ENCODE measurements at places on chromosomes 3 and 15.

DNA sequence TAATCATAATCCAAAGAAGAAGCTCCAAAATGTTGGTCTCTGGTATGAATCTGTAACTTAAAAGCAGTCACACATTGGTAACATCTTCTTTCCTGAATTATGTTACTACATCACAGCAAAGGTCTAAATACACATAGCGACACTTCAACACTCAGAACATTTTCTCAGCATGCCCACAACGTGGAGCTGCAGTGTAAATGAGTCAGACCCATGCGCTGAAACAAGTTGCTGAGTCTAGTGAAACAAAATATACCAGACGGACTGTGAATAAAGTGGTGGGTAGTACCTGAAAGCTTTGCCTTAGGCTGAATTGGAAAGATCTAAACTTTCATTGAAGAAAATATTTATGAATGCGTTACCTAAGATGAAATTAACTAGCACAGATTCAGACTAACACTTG is 33.2 kb upstream of the GOLGA8B start:
- no peak for DNase-seq

DNA sequence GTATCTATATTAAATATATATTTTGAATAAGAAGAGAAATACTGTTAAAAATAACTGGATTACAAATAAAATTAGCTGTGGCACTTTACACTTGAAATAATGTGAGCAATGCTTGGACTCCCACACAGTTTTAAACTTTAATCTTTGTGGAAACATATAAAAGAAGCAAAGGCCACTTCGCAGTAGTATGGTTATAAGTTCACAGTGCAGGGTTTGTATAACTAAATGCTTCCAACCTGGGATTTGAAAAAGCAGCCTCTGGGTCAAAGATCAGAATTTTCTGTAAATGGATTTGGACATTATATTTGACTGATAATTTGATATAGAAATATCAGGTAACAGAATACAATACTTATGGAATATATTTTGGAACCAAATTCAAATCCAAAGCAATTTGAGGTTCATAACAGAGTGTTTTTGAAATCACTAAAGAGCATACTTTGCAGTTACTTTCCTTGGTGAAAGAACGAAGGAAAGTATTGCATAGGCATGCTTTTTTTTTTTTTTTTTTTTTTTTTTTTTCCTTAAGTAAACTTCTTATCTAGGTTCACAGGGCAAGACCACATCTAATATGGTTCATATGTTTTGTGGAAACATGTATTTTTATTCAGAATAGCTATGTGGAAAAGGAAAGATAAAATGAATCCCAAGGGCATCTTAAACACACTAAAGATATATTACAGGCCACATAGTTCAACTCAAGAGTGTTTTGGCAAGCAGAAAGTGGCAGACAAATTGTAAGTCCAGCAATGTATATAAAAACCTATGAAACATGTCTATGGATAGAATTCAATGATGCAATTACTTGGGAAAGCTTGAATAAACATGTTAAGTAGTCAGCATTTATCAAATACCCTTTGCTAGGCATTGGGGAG is 47.1 kb upstream of the SGO1 start:
- DNase-seq = no peak

DNA sequence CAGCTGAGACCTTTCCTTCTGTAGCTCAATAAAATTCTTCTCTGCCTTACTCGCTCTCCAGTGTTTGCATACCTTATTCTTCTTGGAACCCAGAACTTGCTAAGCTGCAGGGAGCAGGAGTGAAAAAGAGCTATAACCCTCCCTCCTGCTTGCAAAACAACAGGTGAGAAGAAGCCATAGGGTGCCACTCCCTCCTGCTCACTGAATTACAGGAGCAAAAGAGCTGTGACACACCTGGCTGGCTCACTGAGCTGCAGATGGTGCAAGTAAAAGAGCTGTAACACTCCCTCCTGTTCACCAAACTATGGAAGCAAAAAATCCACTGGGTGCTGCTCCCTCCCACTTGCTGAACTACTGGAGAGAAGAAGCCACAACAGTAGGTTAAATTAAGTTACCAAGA is 44.2 kb upstream of the C2CD4B start:
- no peak for DNase-seq

DNA sequence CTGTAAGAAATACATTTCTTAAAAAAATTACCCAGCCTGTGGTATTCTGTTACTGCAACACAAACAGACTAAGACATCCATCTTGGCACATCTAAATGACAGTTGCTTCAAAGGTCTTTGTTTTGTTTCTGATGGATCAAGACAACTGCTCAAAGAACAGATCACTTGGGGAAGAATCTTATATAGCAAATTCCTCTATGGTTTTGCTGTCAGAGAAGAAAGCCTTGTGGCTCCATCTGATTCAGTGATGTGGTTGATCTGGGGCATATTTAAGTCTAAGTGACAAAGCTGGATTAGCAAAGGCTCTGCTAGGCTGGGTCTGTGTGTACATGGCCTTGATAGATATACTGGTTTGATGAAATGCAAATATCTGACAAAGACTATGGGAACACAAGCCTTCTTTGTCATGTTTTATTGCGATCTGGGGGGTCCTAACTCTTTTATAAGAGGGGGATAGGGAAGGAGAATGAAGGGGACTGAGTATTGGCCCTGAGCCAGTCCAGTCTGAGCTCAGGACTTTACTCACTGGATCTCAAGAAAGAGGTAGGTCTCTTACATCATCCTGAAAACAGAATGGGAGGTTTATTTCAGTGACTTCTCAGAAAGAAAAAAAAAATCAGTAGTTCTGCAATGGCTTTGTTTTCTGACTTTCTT is 14.3 kb upstream of the LIMD1 start:
- DNase-seq = no peak

DNA sequence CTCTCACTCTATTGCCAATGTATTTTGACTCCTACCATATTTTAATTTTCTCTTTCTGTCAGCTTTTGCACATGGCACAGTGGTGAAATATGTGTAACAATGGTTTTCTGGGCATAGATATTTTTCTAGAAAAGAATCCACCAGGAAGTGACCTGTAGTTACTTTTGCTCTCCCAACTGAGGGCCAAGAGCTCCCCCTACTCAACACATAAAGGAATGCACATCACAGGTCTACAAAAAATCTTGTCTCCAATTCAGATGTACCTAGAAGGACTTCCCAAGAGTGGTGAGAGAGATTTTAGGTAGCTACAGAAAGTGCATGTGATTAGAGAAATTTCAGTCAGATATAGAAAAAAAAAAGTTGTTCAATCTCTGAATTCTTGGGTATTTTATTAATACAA is 15.6 kb downstream of the CPA3 start:
- no peak for DNase-seq

- DNase-seq = no peak
Observed at GRCh38 chr15:68510558-68510957, 68.2 kb upstream of the CORO2B start.

GRCh38 chr15:40283615-40284300 is 894 bp upstream of the ANKRD63 start:
- DNase-seq = no peak

DNA sequence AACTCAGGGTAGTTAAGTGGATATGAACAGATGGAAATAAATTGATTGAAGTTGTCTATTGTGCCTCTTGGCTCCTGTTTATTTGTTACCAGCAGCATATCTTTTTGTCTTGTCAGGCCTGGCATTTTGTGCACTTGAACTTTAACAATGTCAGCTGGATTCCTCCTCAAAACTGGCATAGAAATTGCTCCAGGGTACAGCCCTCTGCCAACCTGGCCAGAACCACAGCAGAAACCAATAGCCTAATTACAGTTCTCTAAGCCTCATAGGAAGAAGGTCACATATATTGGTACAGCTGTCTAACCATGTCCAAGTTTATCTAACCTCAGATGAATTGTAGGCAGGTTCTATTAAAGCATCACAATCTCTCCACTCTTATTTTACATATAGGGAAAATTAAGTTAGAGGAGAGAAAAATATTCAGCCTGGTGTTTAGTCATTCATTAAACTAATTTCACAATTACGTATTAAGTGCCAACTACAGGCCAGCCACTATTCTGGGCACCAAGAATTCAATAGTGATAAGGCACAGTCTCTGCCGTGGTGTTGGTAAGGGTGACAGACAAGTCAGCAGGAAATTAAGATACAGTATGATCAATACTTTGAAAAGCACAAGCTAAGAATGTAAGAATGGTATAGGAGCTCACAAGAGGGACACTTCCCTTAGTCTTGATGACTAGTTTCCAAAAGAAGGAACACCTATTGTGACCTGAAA is 452.9 kb upstream of the NECTIN3 start:
- no peak for DNase-seq

DNA sequence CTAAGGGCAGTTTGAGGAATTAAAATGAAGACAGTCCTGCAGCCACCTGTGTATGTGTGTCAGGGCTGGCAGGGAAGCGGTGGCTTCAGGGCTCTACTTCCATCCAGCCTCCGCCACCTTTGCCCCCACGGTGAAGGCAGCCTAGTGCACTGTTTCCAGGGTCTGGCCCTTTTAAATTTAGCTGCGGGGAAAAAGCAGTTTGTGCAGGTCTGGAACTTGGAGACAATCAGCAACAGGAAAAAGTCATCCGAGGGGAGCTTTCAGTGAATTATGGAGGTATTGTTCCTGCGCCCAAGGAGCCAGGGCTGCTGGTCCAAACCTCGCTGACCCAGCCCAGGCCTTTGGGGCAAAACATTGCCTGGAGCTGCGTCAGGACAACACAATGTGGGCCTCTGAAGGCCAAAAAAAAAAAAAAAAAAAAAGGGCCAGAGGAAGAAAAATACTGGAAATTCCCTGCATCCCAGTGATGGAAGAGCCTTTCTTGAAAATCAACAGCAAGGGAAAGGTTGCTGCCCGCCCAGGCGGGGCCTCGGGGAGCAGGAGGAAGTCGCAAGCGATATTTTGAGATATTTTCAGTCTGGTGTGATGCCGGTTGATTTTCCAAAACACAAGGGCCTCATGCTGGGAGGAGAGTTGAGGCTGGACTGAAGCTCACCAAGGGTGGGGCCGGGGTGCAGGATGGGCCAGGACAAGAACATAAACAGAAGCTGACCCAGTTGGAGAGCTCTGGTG is 25.5 kb upstream of the FGD5 start:
- no peak for DNase-seq

- no peak for DNase-seq
Observed at GRCh38 chr3:25911525-25912295, 121.8 kb downstream of the OXSM start.

DNA sequence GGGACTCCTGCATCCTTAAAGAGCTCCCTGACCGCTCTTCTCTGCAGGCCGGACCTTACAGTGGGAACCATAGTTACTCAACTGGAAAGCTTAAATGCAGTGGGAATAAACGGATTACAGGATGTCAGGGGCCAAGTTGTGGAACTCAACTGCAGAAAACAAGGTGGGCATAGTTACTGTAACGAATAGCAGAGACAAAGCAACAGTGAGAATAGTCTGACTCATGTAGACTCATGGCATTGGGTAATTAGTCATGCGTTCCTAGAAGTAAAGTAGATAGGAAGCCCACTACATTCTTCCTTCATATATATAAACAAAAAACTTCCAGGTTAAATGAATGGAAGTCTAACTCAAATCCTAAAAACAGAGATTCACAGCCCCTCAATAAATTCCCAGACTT is 95.5 kb upstream of the CHRNA7 start:
- no peak for DNase-seq

DNA sequence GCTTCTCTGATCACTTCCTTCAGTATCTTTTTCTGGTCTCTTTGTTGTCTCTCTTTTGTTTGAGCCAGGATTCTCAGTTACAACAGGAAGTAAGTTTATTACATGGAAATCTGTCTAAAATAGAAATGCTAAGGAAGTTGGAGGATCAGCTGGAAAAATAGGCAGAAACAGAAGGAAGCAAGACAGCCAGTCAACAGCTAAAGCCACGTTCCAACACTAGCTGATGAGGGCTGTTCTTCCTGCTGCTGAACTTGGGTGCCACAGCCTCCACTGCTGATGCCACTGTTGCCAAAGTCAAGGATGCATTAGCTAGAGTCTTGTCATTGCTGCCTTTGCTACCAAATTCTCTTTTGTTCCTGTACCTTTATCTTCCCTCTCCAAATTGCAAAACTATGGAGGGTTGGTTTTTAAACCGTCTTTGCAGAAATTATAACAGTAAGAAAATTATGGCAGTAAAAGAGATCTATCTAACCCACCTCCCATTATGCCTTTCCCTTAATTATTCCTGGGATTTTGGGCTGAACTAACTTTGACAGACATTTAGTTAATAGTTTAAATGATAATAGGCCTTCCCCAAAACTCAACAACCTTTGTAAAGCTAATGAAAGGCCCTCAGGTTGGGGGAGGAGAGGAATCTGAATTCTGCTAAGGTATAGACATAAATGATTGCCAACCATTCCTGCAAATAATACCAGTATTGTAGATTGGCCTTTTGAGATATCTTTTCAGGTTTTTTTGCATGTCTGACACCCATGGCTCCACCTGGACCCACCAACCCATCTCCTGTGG is 27.4 kb upstream of the OR5K4 start:
- DNase-seq = no peak

Data from activated T-cell treated with anti-CD3 and anti-CD28 coated beads, Interleukin-2, amount 50 U/mL, for 48 hours (primary cell).